ENCODE measurements at places on chromosomes 3 and 15. TPM values are rescaled to one million over a fixed set of nuclear protein-coding genes. Genes with fewer than 3 reads are reported as not detected.

DNA sequence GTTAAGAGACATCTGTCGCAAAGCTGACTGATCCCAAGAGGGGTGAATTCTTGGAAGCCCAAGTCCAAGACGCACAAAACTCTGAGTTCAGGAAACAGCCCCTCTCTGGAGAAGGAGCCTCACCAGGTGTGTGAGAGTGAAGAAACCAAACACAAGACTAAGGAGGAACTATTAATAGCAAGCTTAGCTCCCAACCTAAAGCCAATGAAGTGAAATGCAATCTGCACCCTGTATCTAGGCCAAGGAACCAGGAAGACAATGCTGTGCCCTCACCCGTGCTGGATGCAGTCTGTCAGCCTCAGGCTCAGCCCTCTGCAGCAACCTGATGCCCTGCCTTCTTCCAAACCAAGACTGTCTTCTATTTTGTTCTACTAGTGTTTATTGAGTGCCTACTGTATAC is 22.5 kb upstream of the THBS1 start:
- no peak overlapping the region for H3K4me3 ChIP-seq
- H3K27me3 ChIP-seq: peaks cover 34% of the 10 kb centered on the region
- DNase-seq: no peak
- no peaks in the 10 kb centered on the region for H3K4me1 ChIP-seq
- H3K36me3 ChIP-seq: no peaks in the 10 kb centered on the region
- no peak overlapping the region for H3K27ac ChIP-seq

DNA sequence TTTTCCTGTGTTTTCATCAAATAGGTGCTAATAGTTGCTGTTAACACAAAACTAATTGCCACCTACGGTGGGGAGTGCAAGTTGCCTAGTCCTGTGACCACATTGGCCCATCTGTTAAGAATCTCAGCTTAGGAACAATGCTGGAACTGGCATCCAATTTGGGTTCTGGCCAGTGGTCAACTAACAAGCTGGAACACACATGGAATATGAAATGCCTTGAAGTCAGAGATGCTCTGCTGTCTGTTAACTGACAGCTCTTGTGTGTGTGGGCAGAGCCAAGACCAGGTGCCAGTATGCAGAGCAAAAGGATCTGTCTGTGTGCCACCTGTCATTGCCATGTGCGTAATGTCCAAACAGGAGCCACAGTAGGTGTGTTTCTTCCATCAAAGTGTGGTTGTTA is 460.8 kb downstream of the ROBO2 start:
- no peaks in the 10 kb centered on the region for H3K27me3 ChIP-seq
- H3K27ac ChIP-seq: no peak overlapping the region
- H3K36me3 ChIP-seq: no peaks in the 10 kb centered on the region
- no peak overlapping the region for H3K4me3 ChIP-seq
- DNase-seq: no peak

DNA sequence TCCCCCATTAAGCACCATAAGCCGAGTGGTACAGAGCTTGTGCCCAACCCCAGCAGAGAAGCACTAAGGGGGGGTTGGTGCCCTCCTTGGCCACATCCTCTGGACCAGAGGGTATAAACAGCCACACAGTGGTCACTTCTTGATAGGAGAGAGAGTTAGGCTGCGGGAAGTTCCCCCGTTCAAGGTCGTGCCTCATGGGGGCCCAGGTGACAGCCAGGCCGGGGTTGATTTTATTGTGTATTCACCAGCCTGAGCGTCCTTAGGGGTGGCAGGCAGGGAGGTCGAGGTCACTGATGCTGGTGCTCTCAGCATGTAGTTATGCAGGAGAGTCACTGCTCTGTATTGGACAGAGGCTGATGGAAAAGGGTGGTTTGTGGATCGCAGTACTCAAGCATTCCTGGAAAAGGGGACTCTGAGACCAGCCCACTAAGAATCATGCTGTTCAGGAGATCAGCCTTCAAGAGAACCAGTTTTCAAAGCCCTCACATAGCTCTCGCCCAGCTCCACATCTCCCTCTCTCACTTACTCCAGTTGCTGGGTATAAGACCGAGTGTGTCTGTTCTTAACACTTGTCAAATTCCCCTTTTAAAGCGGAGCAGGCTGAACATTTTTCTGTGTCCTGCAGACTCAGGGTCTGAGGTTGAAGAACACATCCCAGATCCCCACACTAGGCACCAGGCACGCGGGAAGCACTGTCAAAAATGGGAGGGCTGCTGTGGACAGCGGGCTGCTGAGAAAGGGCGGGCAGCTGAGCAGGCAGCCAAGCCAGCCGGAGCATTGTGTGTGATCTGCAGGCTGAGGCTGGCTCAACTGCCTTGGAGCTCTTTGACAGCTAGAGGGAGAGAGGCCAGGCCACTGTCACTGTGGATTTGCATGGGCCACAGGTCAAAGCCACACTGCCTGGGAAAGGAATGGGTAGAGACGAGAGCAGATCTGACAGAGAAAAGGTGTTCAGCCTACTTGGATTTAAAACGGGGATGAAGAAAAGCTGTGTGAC is 279.3 kb upstream of the LRRFIP2 start:
- no peak overlapping the region for H3K4me3 ChIP-seq
- H3K4me1 ChIP-seq: peaks cover 12% of the 10 kb centered on the region
- H3K27ac ChIP-seq: no peak overlapping the region
- H3K27me3 ChIP-seq: peaks cover 88% of the 10 kb centered on the region
- peaks cover 7% of the 10 kb centered on the region for H3K36me3 ChIP-seq

GRCh38 chr3:127404221-127405009 is 116.6 kb upstream of the PRR20G start:
- H3K4me1 ChIP-seq: peaks cover 3% of the 10 kb centered on the region
- DNase-seq: no peak
- H3K4me3 ChIP-seq: no peak overlapping the region
- H3K36me3 ChIP-seq: no peaks in the 10 kb centered on the region
- H3K27ac ChIP-seq: no peak overlapping the region

DNA sequence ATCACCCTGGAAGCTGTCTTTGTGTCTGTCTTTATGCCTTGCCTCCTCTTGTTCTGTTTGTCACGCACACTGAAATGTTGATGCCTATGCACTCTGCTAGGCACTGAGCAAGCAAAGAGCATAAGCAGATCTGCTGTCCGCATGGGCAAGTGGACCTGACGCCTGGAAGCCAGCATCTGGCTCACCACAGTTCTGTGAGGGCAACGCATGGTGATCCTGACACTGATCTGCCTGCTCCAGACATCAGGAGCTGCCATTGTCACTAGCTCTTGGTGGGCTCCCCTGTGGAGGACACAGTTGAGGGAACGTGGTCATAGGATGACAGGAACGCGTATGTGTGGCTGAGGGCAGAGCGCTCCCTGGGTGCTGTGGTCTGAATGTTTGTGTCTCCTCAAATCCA is 234.6 kb downstream of the ADAMTS17 start:
- H3K27me3 ChIP-seq: no peaks in the 10 kb centered on the region
- H3K36me3 ChIP-seq: peaks cover 3% of the 10 kb centered on the region
- no peak overlapping the region for H3K4me3 ChIP-seq

- H3K27ac ChIP-seq: no peak overlapping the region
- DNase-seq: no peak
- H3K4me3 ChIP-seq: peak overlapping the region; percentile 25
- no peaks in the 10 kb centered on the region for H3K27me3 ChIP-seq
- peaks cover 61% of the 10 kb centered on the region for H3K4me1 ChIP-seq
Measured at GRCh38 chr15:67095912-67096311, 30.5 kb downstream of the SMAD3 start.

DNA sequence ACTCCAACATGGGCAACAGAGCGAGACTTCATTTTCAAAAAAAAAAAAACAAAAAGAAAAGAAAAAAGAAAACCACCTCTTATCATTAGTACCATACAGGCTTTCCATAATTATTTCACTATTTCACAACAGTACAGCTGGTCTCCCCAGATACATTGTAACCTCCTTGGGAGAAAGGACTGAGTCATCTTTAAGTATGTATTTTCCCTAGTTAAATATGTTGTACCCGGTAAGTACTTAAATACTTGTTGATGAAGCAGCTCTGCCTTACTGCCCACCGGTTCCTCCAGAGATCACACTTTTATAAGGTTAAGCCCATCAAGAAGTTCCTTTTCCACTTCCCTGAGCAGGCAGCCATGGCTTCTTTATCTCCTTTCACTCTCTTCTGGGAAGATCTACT is 789.5 kb upstream of the CFAP20DC start:
- no peak overlapping the region for H3K27ac ChIP-seq
- H3K27me3 ChIP-seq: no peaks in the 10 kb centered on the region
- DNase-seq: no peak
- H3K4me1 ChIP-seq: peaks cover 2% of the 10 kb centered on the region
- no peaks in the 10 kb centered on the region for H3K36me3 ChIP-seq
- no peak overlapping the region for H3K4me3 ChIP-seq

The RRP9 gene
- total RNA-seq: 9.5 TPM

The MKRN3 gene
- total RNA-seq: 0.55 TPM
